ENCODE measurements at places on chromosomes 5 and 9.
A peak's percentile ranks its signal among the peaks of the same experiment; 100 is the strongest.

GRCh38 chr9:459491-460444 lies 245.1 kb downstream of the DOCK8 start:
- DNase-seq: peak; percentile 25

DNA sequence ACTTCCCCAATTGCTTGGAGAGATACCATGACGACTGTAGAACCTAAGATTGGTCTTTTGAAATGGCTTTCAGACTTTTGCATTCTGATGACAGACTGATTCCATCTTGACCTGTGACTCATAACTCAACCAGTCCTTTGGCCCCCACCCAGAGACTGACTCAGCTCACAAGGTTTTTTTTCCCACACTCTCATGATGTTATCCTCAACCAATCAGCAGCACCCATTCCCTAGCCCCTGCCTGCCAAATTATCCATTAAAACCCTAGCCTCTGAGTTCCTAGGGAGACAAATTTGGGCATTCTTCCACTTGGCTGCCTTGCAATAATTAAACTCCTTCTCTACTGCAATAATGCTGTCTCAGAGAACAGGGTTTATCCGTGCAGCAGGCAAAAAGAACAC lies 1263.3 kb upstream of the CDH9 start:
- DNase-seq: no peak

DNA sequence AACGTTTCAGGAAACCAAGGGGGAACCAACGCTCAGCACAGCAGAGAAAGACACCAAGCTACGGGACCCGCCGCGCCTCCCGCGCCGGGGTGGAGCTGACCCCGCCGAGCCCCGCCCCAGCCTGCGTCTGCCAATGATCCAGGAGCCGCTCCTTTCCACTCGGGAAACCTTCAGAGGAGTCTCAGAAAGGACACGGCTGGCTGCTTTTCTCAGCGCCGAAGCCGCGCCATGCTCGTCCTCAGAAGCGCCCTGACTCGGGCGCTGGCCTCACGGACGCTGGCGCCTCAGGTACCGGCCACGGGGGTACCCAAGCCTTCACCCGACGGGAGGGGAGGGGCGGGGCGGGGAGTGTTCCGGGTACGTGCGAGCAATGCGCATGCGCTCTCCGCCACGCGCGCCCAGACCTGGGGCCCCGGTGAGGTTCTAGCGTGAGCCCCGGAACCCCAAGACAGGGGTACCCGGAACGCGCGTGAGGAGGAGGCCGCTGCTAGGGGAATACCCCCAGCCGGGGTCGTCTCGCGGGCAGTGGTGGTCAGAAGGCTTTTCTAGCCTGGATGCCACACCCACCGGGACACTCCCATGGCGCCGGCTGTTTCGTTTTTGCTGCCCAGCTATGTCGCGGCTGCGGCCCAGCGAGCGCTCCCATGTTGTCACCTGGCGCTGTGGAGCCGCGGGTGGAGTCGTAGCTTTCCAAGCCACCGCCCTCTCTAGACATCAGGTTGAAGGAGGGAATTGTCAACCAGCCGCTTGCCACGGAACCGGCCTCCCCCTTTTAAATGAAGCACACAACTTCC lies at the start of gene NIPSNAP3A:
NIPSNAP3A (plus strand) TSS at position 119 of the 794 bp plus-strand sequence; CDS start at position 229, 110 bp downstream.
- DNase-seq: peak; percentile 88

DNA sequence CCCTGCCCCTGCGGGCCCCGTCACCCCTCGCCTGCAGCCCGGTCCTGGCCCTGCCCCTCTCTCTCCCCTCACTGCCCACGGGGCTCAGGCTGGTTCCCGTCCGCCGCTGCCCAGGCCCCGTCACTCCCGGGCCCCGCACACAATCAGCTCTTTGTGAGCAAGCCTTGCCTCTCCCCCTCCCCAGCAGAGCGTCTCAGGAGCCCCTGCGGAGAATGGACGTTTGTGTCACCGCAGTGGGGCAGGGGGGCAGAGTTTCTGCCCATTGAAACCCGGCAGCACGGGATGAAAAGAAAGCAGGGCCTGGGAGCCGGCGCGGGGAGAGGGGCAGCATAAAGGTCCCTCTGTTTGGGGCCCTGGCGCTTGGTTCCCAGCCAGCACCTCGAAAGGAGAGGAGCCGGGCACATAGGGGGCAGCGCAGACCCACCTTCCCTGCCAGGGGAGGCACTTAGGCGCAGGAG lies 13.5 kb upstream of the NUP214 start:
- DNase-seq: no peak

DNA sequence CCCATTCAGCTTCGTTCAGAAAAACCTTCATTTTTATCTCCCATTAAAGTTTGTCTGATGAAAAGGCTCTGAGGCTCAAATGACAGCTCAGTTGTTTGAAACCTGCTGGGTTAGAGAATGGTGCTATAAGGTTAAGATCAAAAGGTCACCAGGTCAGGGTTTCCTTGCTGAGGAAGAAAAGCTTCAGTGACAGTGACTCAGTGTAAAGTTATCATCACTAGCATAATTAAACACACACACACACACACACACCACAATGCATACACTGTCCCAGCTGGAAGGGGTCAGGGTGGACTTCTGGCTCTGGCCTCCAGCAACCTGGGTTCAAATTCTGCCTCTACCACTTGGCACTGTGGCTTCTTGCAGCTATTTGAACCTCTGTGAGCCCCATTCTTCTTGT lies 281.1 kb downstream of the DOCK8 start:
- DNase-seq: no peak

Data from CD4-positive, alpha-beta T cell treated with Interleukin-21 for 1 hour (primary cell).